EH (cell line): ENCODE measurements at places on chromosomes 1 and 21.
A peak's percentile ranks its signal among the peaks of the same experiment; 100 is the strongest.

DNA sequence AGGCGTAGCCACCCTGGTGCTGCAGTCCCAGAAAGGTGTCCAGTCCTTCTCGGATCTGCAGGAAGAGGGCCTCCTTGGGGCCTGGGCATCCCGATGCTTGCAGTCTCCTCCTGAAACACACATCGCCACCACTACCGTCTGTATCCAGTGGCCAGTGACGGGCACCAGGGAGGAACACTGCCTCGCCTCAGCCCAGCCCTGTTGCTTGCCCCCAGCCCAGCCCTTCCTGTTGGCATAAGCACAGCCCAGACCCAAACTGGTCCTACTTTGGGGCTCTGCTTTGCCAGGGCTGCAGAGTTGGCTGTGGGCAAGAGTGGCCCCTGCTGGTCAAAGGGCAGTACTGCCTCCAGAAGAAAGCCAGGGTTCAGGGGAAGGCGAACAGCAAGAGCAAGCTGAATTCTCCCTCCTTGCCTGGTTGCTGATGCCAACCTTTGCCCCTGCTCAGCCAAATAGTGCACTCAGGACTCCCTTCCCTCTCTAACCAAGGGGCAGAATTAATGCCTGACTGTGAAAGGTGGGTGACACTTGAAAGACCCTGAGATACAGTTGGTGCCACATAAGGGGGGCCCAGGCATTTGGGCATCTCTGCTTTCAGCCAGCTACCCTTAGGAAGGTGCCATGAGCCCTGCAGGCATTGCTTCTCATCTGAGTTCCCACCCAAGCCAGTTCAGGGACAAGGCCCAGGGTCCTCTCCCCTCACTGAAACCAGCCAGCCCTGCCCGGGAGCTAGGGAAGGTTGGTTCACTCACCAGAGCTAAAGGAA is 11.1 kb upstream of the ARHGEF2 start:
- DNase-seq: peak; percentile 78

GRCh38 chr1:206575165-206575893 is 36.9 kb downstream of the EIF2D start:
- DNase-seq: peak; percentile 82

DNA sequence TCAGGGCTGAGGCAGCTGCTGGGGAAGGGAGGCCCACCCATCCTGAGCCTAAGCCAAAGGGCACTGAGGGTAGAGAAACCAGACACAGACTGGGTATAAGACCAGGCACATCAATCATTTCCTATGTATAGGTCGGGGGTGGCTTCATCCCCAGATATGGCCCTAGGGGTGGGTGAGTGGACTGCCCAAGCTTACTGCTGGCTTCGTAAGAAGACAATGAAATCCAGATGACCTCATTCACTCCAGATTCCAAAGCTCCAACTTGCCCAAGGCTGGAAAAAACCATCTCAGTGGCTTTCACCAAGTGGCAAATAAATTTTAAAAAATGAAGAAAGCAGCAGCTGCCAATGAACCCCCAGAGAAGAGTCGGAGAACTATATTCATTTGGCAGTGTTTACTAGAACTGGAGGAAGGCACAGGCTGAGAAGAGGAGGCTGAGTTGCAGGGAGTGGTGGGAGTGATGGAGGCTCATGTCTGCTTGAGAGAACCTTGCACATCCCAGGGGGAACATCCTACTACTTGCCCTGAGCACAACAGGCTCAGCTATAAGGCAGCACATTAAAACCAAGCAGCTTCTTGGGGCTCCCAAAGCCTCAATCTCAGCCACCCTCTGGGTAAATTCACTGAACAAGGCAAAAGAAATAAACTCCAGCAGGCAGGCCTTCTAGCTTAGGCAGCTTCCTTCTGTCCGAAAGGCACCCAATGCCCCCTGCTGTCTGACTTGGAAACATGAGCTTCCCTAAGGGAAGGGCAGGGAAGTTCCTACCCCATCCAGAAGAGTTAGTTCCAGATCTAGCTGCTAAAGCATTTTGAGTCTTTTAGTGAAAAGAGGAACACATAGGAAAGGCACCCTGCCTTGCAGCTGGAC is 14.1 kb downstream of the PEA15 start:
- DNase-seq: peak; percentile 87

DNA sequence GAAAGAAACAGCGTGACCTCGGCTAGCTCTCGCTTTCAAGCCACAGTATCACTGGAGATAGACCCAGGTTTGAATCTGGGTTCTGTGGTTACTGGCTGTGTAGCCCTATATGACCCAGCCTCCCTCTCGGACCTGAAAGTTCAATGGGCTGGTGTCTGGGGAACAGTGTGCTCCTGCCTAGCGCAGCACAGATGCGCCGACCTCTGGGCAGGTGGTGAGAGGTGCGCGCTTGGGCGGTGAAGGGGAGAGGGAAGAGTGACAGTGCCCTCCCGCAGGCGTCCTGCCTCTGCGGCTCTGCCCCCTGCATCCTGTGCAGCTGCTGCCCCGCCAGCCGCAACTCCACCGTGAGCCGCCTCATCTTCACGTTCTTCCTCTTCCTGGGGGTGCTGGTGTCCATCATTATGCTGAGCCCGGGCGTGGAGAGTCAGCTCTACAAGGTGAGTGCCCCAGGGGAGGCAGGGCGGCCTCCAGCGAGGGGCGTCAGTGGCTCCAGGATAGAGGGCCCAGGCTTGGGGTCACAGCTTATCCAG is 10.5 kb downstream of the SERINC2 start:
- no peak for DNase-seq

DNA sequence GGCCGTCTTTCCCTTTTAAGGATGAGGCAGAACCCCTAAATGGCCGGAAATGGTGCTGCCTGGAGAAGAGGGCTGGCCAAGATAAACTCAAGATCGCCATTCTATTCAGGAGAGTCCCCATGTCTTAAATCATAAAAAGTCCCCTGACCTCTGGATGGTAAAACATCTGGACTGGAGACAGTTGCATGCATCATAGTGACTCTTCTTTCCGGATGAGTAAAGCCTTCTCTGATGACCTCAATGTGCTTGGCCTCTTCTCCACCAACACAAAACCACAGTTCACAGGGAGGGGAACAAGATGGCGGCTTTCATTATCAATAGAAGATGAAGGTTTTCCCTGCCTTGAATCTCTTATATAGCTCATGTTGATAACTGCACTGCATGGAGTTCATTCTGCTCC is 27.5 kb upstream of the H6PD start:
- DNase-seq: peak; percentile 83

DNA sequence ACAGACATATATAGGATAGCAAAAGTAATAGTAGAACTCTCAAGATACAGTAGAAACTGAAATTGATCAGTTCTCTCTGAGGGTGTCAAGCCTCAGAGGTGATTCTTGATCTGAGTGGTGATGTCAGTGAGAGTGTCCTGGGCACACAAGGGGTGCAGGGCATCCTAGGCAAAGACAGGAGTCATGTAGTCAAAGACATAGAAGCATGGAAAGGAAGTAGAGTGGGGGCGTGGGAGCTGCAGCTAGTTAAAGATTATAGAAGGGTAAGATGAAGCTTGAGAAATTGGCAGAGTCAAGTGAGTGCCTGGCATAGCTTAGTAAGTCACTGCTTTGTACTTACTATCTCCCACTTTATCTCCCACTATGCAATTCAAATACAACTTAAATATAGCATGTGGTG is 22.8 kb downstream of the CDC7 start:
- peak; percentile 25 for DNase-seq

GRCh38 chr1:166166698-166167571 is at the start of gene FAM78B:
Gene FAM78B, minus strand, starts transcription at chr1:166167001. Its CDS starts 753 bp downstream, at chr1:166166248.
- DNase-seq: peak; percentile 58

DNA sequence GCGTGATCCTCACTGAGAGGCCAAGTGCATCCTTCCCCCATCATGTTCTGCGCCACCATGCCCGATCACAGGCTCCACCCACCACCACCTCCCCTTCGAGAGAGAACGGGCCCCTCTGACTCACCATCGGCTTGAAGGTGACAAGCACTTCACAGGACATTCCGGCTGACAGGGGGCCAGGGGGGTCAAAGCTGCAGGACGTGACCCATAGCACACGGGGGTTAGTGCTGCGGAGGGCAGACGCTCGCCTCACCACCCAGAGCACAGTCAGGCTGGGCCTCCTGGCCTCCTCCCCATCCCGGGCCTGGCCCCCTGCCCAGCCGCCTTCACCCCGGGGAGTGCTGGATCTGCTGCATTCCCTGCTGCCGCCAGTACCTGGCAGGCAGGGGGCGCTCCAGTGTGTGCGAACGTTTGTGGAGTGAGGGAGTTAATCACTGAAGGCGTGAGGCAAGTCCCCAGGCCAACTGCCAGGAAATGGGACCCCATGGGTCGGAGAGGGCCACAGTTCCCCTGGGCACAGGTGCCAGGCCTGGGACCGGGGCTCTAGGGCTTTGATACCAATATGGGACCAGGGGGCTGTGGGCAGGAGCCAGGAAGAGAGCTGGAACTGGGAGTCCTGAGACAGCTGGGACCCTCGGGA is 40.9 kb upstream of the TMEM52 start:
- peak; percentile 63 for DNase-seq

- peak; percentile 73 for DNase-seq
These were observed 708 bp upstream of the ZNF362 start for GRCh38 chr1:33255347-33256220.

DNA sequence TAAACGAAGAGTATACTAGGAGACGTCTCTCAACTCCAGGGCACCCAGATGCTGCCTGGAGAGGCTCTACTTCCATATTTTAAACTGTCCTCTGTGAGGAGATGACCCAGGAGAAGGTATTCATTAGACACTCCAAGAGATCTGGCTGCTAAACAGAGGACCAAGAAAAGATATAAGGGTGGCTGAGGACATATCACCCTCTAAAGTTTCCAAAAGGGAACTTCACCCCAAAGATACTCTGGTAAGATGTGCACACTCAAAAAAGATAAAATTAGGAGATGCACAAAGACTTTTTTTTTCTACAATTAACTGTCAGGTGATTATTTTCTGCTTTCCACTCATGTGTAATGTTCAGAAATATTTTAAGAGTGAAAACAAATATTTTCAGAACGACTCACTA is 1.4 kb downstream of the ZNF670 start:
- peak; percentile 22 for DNase-seq

GRCh38 chr1:42144711-42145388 is 8.4 kb upstream of the GUCA2B start:
- no peak for DNase-seq

- DNase-seq: no peak
These were observed 59.9 kb upstream of the KCNK1 start for GRCh38 chr1:233554037-233554436.

DNA sequence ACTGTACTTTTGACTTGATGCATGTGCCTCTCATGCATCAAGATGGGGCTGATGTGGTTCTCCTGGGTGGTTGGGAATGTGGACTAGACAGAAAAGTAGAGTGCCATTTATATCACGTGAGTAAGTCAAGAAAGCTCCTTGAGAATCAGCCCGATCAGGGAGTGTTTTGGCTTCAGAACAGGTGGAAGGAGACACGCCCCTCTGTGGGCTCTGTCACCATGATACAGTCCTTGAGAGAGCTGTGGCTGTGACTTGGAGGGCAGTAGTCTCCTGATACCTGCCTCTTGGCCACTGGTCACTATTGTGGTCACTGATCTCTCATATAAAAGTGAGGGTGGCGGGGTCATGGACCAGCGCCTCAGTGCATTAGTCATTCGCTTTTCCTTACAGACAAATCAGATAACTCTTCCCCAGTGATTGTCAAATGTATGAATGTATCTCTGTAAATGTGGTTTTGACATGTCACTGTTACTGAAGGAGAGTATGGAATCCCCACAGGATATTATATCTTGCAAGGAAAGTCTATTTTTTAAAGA is 8.9 kb upstream of the C4BPB start:
- DNase-seq: no peak

GRCh38 chr21:34362670-34363069 is 1.1 kb upstream of the KCNE2 start:
- no peak for DNase-seq

GRCh38 chr1:204652497-204652896 is 33.0 kb downstream of the LRRN2 start:
- no peak for DNase-seq

DNA sequence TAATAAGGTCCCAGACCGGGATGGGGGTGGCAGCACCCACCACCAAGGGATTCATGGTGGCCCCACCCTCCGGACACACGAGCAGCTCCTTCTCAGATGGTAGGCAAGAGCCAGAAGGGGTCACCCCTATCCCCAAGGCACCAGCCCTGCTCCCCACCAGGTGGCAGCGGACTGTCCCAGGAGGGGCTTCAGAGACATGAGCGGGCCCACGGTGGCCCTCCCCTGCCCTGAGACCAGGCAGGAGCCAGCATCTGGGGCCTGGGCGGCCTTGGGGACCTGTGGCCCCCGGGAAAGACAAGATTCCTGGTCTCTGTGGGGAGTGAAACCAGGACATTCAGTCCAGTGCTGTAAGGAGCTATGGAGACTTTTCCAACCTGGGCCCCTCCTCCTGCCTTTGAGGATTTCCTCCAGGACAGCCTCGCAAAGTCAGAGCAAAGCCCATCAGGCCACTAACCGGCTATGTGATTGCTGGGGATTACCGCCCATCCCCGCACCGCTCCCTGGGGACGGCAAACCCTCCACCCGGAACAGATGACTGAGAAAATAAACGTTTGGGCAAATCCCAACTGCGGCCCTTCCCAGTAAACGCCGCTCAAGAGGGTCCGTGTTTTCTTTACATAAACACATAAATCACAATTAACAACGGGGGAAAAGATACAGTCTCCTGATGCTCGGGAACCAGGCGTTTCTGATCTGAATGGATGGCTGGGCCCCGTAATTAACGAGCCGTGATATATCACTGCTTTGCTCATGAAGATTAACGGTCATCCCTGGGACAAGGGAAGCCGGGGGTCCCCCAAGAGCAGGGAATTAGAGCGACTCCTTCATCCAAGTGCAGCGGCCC is 50.9 kb upstream of the ARHGEF16 start:
- no peak for DNase-seq

DNA sequence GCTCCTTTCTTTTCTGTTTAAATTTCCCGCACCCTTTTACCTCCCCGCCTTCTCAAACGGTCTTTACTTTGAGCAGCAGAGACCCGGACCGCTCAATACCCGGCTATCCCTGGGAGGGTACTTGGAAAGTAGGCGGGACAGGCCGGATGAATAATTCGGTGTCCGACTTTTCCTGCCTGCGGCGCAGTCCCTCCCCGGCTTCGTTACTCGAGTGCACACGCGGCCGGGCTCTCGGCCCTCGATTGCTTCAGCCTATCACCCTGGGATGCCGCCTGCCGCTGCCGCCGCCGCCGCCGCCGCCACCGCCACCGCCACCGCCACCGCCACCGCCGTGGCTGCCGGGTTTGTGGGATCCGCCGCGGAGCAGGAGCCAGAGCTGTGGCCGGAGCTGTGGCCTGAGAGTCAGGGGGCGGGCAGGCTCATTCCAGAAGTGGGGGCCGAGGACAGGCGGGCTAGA is 382 bp upstream of the RASAL2 start:
- DNase-seq: peak; percentile 96
